Daoy (cell line): ENCODE measurements at places on chromosomes 6 and 20. TPM values are rescaled to one million over a fixed set of nuclear protein-coding genes. Genes with fewer than 3 reads are reported as not detected.
A peak's percentile ranks its signal among the peaks of the same experiment; 100 is the strongest.

GRCh38 chr20:967796-968742 is 34.0 kb downstream of the RSPO4 start:
- DNase-seq: peak; percentile 70

GRCh38 chr6:28383235-28384142 is 16.1 kb downstream of the ZSCAN12 start:
- peak; percentile 65 for DNase-seq

GRCh38 chr6:34964564-34964963 is 75.5 kb downstream of the ANKS1A start:
- no peak for DNase-seq

Gene SHLD1
- 2.8 and 3.0 TPM in 2 replicates for total RNA-seq

Gene INSM1
- not detected in 2 replicates for total RNA-seq

Gene TSPO2
- total RNA-seq: not detected in 2 replicates

Gene FAM162B
- total RNA-seq: 0.29 and 3.0 TPM in 2 replicates
